ENCODE measurements at places on chromosomes 13 and 19.

- DNase-seq, result no peak
Measured at GRCh38 chr13:81888855-81889254, 1547.9 kb upstream of the SPRY2 start.

DNA sequence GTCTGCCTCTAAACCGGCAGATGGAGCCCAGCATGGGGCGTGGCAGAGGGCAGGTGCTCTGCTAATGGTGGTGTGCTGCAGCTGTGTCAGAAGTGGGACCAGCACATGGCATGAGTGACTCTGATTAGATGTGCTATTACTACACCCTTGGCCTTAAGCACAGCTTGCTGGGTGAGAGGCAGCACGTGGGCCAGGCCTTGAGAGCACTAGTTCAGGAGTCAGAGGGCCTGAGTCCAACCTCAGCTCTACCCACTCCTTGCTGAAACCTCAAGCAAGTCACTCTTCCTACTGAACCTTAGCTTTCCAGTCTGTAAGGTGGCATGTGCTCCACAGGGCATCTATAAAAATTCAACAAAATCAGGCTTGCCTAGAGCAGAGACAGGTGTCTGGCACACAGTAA is 22.7 kb downstream of the AKT2 start:
- DNase-seq, result no peak

- no peak for DNase-seq
Measured at GRCh38 chr13:41756198-41756880, 204.6 kb downstream of the VWA8 start.

GRCh38 chr13:109707742-109708617 is 78.4 kb downstream of the IRS2 start:
- DNase-seq, result no peak

GRCh38 chr13:98945863-98946605 is 31.8 kb downstream of the DOCK9 start:
- DNase-seq, result no peak

GRCh38 chr13:27295096-27295495 is 24.5 kb downstream of the RASL11A start:
- no peak for DNase-seq

- DNase-seq, result peak; percentile 13
Measured at GRCh38 chr19:28425046-28425931, 787.7 kb downstream of the UQCRFS1 start.

- DNase-seq, result no peak
Measured at GRCh38 chr19:8518536-8518935, 4.6 kb upstream of the ZNF414 start.

GRCh38 chr19:51719251-51719988 is 4.4 kb downstream of the HAS1 start:
- no peak for DNase-seq

GRCh38 chr13:73741111-73741510 is 393.1 kb downstream of the KLF12 start:
- DNase-seq, result no peak

DNA sequence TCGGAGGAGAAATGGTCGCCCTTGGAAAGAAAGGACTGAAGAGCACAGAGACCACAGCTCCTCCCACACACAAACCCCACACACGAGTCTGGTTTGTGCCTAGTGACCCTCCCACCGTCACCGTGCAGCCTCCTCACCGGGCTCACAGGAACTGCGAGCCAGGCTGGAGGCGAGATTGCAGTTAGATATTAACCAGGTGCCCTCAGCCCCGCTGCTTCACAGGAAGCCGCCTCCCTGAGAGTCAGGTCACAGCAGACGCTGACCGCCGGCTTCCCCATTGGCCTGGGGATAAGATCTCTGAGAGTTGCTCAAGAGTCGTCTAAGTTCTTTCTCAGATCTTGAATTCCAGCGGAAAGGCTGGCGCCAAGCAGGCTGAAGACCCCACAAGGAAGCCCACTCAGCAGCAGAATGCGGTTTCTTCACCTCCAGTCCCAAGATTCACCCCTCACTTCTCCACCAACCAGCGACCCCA is 870 bp downstream of the ZNF44 start:
- DNase-seq, result peak; percentile 13

DNA sequence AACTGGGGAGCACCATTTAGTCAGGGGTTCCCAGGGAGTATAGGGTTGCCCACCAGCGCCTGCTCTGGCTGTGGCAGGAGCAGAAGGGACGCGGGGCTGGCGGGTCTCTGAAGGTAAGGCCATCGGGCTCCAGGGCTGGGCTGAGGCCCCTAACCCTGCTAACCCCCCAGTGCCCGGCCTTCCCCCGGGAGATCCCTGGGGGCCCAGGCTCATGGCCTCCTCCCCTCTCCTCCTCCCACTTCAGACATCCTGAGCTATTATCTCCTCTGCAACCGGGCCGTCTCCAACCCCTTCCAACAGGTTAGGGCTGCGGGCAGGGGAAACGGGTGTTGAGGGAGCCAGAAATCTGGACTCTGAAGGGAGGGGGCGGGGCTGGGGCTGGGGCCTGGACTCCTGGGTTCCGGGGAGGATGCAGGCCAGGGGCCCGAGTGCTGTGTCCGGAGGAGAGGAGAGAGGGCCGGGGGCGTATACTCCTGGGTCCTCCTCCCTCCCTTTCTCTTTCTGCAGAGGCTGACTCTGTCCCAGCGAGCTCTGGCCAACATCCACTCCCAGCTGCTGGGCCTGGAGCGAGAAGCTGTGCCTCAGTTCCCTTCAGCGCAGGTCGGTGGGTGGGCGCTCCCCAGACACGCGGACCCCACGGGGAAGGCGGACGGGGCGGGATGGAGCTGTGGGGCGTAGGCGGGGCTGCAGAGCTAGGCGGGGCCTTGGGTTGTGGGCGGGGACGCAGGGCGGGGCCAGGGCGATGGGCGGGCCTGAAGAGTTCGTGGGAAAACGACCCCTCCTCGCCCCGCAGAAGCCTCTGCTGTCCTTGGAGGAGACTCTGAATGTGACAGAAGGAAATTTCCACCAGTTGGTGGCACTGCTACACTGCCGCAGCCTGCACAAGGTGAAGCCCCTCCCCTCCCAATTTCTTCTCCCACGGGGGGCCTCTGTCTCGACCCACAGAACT is 15.3 kb downstream of the TTYH1 start:
- no peak for DNase-seq

GRCh38 chr19:57110592-57111328 is 9.0 kb upstream of the USP29 start:
- no peak for DNase-seq

GRCh38 chr19:8196271-8196927 is 12.8 kb upstream of the CERS4 start:
- no peak for DNase-seq

GRCh38 chr13:30196025-30196424 is 111.3 kb downstream of the KATNAL1 start:
- DNase-seq, result peak; percentile 19

DNA sequence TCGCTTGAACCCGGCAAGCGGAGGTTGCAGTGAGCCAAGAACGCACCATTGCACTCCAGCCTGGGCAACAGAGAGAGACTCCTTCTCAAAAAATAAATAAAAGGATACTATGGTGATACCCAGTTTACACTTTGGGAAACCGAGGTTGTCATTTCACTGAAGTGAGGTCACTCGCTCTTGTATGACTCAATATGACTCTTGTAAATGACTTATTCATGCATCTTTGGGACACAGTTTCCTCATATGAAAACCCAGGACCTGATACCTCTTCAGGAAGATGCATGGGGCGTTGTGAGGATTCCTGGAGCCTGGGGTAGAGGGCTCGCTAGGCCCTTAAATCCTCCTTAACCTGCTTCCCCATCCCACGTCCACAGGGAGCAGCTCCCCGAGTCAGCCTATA is 4.5 kb downstream of the PSMD8 start:
- DNase-seq, result no peak

- no peak for DNase-seq
Measured at GRCh38 chr13:32036757-32037156, 5.2 kb downstream of the FRY start.

- no peak for DNase-seq
Measured at GRCh38 chr19:56120371-56121179, 520 bp downstream of the ZNF787 start.

- DNase-seq, result no peak
Measured at GRCh38 chr19:44585371-44586133, 27.8 kb upstream of the IGSF23 start.

- DNase-seq, result no peak
Measured at GRCh38 chr19:49887665-49888509, 8.8 kb downstream of the IL4I1 start.

- no peak for DNase-seq
Measured at GRCh38 chr13:76778853-76779252, 107.4 kb downstream of the KCTD12 start.

DNA sequence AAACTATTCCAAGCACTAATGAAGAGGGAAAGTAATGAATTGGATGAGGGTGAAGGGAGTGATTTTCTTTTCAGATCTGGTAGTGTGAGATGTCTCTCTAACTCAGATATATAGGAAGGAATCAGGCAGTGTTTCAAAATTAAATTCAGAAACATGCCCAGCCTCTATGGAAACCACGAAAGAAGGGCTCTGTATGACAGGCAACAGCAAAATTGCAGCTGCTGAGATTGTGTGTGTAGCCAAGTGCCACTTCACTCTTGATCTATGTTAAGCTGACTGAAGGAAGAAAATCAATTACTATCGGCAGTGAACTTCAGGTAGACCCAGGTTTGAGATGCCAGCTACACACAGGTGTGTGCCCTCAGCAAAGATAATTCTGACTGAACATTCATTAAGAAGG is 387.4 kb downstream of the PCDH9 start:
- no peak for DNase-seq

DNA sequence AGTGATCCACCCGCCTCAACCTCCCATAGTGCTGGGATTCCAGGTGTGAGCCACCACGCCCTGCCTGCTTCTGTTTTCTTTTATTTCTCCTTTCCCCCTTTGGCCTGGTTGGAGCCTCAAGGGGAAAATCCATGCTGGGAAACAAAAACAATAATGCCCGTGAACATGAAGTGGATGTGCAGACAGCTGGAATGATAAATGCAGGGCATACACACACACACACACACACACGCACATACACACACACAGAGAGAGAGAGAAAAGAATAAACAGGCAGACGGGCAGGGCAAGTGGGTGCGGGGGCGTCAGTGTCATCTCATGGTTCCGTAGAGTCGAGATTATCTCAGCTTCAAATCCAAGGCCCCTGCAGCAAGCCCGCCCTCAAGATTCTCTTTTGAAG is 4.4 kb upstream of the PLEKHF1 start:
- no peak for DNase-seq
